ENCODE measurements at places on chromosomes 7 and 10. TPM values are rescaled to one million over a fixed set of nuclear protein-coding genes. Genes with fewer than 3 reads are reported as not detected.

The RBM20 gene
- total RNA-seq: 4.6 TPM

The C10orf105 gene
- total RNA-seq: not detected

The GPR85 gene
- 2.7 TPM for total RNA-seq

The SUN3 gene
- 1.1 TPM for total RNA-seq

The GPER1 gene
- total RNA-seq: 1.5 TPM

The LRRC61 gene
- total RNA-seq: not detected
